ENCODE measurements at places on chromosomes 6 and 20. TPM values are rescaled to one million over a fixed set of nuclear protein-coding genes. Genes with fewer than 3 reads are reported as not detected.
A peak's percentile ranks its signal among the peaks of the same experiment; 100 is the strongest.

TP53TG5 gene
- not detected for total RNA-seq

DNA sequence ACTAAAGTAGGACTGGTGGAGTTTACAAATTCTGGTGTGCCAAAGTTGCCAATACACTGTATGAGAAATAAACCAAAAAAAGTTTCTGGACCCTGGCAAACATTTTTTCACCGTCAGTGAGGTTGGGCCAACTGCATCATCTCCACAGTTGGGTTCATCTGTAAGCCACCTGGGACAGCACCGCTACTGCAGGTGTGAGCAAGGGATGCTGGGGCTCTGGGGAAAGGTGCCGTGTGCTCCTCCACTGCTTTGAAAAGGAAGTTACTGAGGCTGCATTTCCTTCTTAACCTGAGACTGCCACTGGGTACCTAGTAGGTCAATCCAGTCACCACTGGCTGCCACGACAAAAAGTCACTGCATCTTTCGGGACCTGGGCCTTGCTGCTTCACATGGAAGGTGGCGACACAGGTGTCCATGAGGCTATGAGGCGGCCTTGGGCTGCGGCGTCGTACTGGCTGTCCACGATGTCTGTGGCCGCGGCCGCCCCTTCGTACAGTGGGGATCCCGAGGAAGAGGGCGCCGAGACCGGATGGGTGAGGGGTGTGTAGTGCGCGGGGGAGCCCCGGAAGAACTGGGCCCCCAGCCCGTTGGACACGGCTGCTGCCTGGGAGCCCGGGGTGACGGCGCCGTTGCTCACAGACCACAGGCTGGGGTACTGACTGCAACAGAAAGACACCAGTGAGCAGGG is 9.6 kb downstream of the TBXT start:
- DNase-seq = no peak

GRCh38 chr20:40393197-40394079 is 295.6 kb downstream of the MAFB start:
- DNase-seq = no peak

TGIF2 gene
- 15.4 TPM for total RNA-seq

DNA sequence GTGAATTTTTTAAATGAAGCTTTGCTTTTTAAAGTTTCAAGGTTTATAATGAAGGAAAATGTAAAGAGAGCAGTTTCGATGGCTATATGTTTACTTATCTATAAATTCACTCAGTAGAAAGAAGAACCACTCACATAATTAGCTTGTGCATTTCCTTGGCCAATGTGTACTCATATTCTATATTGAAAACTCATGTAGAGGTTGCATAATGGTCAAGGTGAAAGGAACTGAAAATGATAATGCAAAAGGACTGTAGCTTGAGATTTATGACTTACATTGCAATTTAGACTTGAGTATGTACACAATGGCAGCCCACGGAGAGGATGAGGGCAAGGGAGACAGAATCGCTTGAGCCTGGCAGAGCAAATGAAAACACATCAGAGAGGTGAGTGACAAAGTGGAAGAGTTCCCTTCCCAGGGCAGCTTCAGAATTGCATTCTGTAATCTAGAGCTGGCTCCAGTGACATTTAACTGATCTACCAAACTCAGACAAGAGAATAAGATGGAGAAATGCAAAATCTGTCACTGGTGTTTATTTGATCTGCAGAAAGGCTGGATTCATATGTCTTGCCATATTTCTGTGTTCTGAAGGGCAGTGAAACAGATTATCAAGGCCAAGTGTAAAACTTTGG is 191.8 kb downstream of the TMEM200A start:
- no peak for DNase-seq

BEND6 gene
- total RNA-seq = 21.4 TPM

PRPH2 gene
- not detected for total RNA-seq

DNA sequence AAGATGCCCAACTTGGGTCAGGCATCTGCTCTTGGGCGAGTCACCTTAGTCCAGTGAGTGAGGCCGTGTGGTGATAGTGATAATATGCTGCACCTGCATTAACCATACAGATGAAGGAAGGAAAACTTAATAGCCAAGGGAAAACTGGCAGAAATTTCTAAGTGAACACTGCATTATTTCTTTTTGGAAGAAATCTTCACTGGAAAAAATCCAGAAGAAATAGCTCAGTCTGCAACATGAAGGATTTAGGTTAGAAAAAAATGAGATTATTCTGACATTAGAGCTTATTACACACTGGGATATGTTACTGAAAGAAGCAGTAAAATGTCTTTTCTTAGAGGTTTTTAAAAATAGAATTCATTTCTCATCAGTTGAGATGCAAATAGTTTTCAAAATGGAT is 947.3 kb downstream of the KIF16B start:
- no peak for DNase-seq

DNA sequence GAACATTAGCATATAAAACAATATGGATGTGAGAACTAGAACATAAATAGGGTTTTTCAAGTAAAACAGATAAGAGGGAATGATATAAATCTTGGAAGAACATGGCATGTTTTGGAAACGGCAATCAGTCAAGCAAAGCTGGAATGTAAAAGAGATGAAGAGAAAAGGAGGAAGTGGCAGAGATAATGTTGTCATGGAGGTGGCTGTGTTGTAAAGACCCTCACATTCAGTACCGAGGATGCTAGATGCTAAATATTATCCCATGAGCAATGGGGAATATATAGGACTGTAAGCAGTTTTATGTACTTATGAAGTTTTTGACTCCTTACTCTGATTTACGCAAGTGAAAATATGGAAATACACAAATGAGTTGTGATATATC is 702 bp upstream of the RHAG start:
- no peak for DNase-seq

ZNF391 gene
- 6.6 TPM for total RNA-seq

- peak; percentile 99 for DNase-seq
Observed at GRCh38 chr6:149032599-149033405, 284.7 kb upstream of the TAB2 start.

DNA sequence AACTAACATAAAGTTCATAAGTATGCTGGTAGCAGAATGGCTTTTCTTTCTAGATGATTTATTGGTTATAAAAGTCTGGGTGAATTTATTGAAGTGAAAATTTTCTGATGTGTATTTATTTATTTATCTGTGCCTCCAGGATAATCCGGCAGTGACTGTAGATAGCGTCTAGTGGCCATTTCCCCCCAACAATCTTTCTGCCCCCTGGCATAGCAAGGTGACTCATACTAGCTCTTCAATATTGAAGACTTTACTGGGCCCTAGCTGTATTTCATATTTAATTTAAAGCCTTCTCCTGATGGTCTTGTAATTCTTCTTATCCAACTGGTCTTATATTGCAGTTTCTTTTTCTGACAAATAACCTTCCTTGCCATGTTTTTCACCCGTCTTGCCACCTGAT is 154.1 kb upstream of the SGK1 start:
- DNase-seq = peak; percentile 57

DNA sequence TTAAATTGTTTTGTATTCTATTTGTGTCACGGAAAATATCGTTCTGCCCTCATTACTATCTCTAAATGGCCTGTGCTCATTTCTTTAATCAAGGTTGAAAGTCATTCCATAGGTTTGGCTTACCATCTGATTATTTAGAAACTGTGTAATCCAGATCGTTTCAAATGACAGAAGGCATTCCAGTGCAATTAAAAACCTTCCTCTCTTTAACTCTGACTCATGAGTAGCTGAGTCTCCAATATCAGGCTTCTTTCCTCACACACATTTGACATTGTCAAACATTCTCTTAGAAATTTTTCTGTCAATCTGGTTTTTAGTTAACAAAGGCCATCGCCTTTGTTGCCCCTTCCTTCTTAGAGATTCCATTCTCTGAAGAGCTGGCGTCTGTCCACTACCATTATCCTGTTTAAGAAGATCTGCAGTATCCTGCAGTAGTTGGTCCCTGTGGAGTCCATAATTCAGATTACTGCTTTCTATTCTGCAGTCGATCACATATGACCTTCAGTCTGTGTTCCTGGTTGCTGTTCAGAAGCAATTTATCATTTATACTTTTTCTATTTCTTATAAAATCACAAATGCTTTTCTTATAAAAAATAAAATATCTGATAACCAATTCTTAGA is 3.9 kb upstream of the TRDN start:
- DNase-seq = peak; percentile 13

- DNase-seq = peak; percentile 95
Observed at GRCh38 chr6:40894962-40895799, 143.8 kb downstream of the UNC5CL start.

PTGIS gene
- total RNA-seq = 0.07 TPM

GRCh38 chr6:152848919-152849318 is 98.3 kb downstream of the VIP start:
- no peak for DNase-seq

DNA sequence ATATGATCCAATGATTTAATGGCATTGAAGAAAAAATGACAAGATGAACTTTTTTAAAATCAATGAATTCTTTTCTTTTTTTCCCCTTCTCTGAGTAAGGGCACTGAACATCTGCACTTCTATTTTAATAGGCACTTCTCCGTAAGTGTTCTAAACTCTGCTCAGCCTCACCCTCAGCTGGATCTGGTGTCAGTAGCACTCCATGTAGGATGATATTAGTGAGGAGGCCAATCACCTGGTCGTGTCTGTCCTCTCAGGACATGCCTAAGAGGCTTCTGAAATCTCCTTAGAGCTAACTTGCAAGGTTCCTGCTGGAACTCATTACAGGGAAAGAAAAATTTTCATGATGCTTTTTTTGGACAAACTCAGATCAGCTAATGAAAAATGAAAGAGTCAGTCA is 148.6 kb upstream of the MLIP start:
- no peak for DNase-seq

GRCh38 chr6:89298680-89299465 is 16.2 kb downstream of the GABRR2 start:
- peak; percentile 54 for DNase-seq

GRCh38 chr6:44452725-44453124 is 65.2 kb downstream of the CDC5L start:
- DNase-seq = peak; percentile 93

GRCh38 chr20:5173751-5174150 is 46.9 kb downstream of the CDS2 start:
- no peak for DNase-seq

CARMIL1 gene
- 20.3 TPM for total RNA-seq

SMOC2 gene
- total RNA-seq = 0.47 TPM

EFCAB8 gene
- total RNA-seq = not detected

DNA sequence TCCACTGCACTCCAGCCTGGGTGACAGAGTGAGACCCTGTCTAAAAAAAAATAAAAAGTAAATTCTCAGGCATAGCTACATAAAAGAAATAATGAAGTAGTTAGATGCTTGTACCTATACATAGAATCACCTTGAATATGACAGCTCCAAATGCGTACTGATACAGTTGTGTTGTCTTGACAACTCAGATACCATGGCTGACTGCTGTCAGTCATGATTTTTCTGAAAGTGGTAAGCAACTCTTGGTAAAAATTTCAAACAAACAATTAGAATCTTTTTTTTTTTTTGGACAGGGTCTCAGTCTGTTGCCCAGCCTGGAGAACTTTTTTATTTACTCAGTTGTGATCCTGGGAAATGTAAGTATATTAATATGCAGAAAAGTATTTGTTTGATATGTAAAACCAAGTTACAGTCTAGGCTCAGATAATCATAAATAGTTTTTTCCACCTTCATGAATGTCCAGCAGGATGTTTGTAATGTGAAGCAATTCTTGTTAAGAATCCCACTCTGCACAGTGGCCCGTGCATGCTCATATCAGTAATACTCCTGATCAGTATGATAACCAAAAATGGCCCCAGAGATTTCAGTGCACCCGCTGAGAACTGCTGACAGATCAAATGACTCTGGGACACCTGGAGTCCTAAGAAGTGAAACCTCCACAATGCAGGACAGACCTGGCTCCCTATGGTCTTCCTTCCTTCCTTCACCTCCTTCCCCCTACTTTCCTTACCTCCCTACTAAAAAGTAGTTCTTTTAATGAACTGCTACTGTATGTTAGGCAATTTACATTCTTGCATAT is 14.0 kb upstream of the MAPK13 start:
- DNase-seq = no peak

CDC40 gene
- total RNA-seq = 23.3 TPM

GRCh38 chr6:21461844-21462518 is 131.6 kb upstream of the SOX4 start:
- no peak for DNase-seq

- DNase-seq = no peak
Observed at GRCh38 chr6:139608466-139609261, 234.2 kb upstream of the CITED2 start.

SIGLEC1 gene
- not detected for total RNA-seq

DNA sequence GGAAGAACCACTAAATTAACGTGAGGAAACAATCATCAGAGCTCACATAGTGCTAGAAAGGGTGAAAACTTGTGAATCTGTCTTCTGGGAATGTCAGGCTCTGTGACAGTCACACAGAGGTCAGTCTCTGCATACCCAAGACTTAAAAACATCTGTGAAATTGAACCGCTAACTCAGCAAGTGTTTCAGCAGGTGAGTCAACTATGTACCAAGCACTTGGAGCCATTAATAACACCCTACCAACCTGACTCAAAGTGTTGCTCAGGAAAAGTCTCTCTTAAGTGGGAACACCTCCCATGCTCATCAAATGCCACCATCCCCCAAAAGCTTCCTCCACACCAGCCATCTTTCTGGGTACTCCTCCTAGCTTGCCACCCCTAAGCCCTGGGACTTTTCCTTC is 92.3 kb upstream of the CARMIL1 start:
- peak; percentile 14 for DNase-seq

- DNase-seq = peak; percentile 99
Observed at GRCh38 chr6:155782320-155782731, 326.7 kb upstream of the NOX3 start.

DNA sequence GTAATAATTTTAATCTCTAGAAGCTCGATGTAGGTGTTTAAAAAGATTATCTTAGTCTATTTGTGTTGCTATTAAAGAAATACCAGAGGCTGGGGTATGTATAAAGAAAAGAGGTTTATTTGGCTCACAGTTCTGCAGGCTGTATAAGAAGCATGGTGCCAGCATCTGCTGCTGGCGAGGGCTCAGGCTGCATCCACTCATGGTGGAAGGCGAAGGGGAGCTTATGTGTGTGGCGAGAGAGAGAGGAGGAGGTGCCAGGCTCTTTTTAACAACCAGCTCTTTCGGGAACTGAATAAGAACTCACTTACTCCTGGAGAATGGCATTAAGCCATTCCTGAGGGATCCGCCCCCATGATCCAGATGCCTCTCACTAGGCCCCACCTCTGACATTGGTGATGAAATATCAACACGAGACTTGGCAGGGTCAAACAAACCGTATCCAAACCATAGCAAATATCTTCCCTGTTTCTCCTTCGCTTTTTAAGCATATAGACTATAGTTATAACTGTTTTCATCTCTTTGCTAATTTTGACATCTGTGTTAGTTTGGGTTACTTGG is 24.5 kb downstream of the CHMP4B start:
- no peak for DNase-seq

All from M059J (cell line).